ENCODE measurements at places on chromosomes 2 and 18.
A peak's percentile ranks its signal among the peaks of the same experiment; 100 is the strongest.

DNA sequence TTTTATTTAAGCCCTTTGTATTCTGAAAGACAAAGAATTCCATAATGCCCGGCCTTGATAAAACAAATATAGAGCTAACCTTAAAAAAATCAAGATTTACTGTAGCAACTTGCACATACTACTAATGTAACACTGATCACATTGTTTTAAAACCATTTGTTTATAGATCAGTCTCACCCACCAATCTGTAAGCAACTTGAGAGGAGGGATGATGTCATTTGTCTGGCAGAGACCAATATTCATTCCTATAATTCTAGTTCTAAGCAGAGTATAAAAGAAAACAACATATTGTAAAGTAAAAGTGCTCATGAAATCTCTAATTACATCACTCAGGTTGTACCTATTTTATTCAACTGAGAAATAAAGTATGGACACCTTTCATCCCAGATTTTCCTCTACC, 380.6 kb downstream of the TGIF1 start:
- no peak for DNase-seq

DNA sequence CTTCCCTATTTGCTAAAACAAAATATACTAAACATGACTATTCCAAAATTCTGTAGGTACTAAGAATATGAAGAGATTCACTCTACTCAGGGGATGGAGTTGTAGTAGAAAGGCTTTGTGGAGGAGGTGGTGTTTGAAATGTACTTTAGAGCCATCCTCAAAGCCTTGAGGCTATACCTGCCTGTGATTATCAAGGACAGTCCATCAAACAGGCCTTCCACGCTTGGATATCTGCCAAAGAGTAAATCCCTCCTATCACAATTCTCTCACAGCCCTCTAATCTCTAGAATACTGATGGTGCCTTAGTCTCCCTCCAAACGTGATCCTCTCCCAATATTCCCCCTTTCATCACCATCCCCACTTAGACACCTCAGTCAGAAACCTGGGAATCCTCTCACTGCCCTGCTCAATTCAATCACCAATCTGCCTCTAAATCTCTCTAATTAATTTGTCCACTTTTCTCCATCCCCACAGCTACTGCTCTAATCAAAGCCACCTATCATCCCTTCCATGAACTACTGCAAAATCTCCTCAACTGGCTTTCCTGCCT, 13.1 kb downstream of the SOS1 start:
- DNase-seq: no peak

DNA sequence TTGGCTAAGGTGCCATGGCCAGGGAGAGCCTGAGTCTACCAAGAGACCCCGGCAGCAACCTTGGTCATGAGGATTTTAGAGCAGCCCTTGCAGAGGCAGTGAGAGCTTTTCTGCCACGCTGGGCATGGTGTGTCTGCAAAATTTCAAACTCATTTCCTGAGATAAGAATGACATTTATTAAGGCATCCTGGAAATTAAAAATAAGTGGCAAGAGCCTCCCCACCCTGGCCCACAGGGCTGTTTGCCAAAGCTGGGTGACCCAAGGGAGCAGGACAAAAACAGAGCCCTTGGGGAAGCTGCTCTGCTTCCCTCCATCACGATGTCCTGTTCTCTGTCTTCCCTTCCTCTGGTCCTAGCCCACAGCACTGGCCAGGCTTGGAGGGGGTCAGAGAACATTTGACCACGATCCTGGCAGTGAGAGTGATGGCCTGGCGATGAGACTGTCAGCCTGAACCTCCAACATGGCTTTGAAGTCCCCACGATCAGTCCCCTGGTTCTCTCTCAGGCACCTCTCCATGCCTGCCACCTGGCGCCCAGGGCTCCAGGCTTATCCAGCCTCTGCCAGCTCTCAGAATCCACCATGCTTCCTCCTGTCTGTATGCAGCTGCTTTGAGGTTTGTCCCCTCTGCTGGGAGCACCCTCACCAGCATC, 68.9 kb upstream of the RMDN2 start:
- DNase-seq: no peak

GRCh38 chr2:203453858-203454451, 81.1 kb downstream of the RAPH1 start:
- DNase-seq: peak; percentile 53

- DNase-seq: no peak
Measured at GRCh38 chr18:80004600-80005342, 16.4 kb upstream of the TXNL4A start.

- no peak for DNase-seq
Measured at GRCh38 chr18:12091538-12092141, 2.0 kb upstream of the ANKRD62 start.

DNA sequence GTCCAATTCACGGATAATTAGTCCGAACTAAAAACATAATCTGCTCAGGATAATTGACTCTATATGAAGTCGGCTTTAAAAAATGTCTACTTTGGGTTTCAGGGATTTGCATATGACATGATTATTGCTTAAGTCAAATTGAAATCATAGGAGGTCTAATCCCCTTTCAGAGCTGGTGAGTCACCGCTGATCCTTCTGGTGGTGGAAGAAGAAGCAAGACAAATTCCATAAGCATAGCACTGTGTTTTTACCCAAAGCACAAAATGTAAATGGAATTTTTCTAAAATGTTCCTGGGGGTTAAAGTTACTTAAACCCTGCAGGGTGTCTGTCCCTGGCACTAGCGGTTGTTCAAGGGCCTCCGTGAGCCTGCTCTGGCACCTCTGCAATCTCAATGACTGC, 460.2 kb downstream of the LRATD1 start:
- DNase-seq: no peak

GRCh38 chr2:56892382-56892781, 708.6 kb downstream of the CCDC85A start:
- DNase-seq: no peak

- DNase-seq: no peak
Measured at GRCh38 chr18:74840492-74841167, 243.0 kb downstream of the ZNF407 start.

DNA sequence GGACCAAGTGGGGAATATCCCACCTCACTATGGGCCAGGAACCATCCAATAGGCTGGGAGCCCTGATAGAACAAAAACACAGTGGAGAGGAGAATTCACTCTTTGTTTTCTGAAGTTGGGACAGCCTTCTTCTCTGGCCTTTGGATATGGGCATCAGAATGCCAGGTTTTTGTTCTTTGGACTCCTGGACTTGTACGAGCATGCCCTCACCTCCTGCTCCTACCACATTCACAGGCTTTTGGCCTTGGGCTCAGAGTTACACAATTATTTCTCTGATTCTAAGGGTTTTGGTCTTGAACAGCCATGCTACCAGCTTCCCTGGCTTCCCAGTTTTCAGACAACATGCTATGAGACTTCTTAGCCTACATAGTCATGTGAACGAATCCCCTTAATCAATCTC, 732.9 kb upstream of the VRK2 start:
- DNase-seq: no peak

DNA sequence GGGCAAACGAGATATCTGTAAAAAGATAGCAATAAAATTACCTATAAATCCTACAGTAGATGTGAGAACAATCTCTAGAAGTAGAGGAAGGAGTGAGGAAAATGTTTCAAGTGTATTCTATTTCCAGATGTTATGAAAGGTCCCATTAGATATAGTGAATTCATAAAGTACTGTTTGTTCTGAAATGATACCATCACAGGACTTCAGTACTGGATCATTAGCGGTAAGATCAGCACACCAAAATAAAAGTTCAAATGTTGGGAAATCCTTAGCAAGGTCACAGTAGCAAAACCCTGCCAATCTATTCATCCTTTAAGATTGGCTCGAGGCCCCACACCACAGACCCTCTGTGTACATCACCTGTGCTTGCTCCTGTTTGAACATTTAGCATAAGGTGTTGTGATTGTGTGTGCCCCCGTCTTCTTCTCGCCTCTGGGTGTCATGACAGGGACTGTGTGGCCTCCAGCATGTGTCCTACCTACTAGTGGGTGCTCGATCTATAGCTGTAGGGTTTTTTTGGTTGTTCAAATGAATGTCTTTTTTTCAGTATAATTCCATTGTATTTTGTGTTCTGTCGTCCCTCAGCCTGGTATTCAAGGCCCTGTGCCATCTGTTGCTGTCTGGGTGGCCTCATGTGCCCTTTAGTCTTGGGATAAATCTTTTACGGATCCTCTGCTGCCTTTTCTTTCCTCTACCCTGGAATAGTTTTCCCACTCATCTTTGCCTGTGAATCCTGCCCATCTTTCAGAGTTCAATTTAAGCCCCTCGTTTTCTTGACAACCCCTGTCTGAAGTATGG, 9.1 kb downstream of the MFSD6 start:
- no peak for DNase-seq

DNA sequence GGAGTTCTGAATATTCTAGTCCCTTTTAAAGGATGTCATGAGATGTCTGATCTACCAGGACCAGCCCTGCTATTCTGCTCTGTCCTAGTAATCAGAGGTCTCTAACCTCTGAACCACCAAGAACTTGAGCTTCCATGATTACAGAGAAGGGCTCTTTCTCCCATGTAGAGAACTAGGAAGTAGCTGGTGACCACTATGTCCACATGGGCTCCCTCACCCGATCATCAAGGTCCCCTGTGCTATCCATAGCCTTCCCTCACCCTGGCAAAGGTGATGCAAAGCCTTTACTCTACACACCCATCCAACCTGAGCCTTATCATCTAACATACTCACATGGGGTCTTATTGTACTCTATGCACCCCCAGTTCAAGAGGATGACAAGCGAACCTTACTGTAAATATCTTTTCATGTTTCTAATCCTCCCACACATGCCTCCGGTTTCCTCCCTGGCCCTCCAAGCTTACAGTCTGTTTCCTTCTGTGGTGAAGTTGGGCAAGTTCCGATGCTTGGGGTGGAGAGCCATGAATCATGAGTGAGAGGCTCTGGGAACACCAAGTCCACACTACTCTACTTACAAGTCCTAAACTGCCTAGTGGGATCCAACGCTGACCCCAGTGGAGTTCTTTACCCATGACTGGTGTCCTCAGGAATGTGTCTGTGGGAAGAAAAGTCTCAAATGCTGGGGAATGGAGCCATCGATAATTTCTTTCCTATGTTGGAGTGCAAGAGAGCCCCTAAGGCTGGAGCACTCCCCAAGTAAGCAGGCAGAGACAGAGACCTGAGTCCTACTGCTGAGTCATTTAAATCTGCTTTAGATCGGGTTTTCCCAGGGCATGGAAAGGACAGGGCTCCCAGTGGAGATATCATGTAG, 73.3 kb upstream of the KLF7 start:
- DNase-seq: no peak

DNA sequence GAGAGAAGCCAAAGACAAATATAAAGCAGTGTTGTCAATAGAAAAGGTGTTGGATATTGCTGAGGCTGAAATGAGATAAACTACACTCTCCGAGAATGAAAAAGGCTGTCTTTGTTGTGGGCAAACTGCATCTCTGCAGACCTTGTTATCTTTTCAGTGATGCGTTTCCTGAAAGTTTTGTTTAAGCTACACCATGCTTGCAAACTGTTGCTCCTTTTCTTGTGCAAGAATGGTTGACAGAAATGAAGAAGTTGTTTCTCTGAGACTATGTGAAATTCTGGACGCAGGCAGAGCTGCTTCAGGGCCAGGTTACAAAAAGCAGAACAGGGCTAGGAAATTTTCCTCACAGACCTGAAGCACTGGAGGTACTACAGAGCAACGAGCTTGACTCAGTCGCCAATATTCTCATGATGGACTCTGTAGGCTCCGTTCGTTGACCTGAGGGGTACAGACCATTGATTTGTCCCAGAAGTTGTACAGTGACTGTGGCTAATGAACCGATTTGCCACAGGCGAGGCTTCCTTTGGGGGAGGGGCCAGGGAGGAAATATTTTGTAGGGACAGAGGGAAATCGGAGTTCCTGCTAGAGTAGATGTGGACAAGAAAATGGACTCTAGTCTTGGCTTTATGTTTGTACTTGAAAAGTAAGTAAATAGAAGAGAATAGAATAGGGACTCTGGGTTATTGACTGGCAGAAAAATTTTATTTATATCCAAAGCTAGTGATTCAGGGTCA, 3.5 kb upstream of the ATL2 start:
- DNase-seq: peak; percentile 32

- DNase-seq: no peak
Measured at GRCh38 chr2:84238907-84239306, 220.2 kb downstream of the SUCLG1 start.

DNA sequence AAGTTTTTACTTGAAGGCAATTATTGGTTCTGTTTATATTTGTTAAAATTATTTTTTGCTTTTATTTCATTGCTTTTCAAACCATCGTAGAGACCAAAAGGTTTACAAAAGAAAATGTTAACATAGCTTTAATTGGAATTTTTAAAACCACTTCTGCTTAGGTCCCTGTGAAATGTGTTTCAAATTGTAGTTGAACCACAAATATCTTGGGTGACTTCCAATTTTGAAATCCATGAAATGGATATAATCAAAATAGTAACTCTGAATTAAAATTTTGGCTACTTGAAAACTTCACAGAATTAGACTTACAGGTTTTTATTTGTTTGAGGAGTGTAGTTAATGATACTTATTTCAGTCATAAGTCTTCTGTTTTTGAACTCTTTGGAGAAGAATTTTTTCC, 3.1 kb upstream of the SPAG16 start:
- DNase-seq: no peak

DNA sequence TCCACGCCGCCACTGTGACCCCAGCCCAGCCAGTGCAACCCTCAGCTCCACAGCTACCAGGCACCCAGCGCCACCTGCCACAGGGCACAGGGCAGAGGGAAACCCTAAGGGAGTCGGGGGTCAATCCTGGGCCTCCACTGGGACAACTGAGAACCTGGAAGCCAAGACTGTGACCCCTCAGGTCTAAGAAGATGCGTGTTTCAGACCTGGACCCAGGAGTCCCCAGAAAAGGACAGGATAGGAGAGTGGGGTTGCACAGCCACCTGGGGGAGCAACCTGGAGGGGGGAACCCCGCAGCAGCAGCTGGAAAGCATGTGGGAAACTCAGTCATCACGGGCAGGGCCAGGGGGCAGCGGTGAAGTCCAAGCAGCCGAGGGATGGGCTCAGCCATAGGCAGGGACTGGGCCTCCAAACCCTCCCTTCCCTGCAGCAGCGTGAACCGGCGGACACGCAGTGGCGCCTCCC, 4.1 kb downstream of the ESPNL start:
- DNase-seq: no peak

DNA sequence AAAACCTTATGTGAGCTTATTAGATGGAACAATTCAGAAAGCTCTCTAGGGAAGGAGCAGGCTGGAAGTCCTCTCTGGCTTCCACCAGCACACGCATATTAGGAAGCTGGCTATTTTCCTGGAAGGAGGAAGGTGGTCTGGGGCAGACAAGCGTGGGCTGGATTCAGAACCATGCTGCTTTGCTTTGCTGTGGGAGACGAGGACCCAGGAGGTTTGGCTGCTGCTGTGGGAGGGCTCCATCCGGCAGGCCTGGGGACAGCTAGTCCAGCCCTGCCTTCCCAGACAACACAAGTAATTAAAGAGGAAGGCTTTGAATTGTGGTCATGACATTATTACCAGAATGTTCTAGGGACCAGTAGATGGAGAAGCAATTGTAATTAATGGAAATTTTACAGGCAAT, 238.8 kb upstream of the MYT1L start:
- DNase-seq: no peak
